ENCODE measurements at places on chromosomes 4 and X.

- no peak for DNase-seq
These were observed 173.1 kb downstream of the VSIG4 start for GRCh38 chrX:65866773-65867172.

GRCh38 chr4:67765928-67766327 lies 11.7 kb upstream of the GNRHR start:
- no peak for DNase-seq

DNA sequence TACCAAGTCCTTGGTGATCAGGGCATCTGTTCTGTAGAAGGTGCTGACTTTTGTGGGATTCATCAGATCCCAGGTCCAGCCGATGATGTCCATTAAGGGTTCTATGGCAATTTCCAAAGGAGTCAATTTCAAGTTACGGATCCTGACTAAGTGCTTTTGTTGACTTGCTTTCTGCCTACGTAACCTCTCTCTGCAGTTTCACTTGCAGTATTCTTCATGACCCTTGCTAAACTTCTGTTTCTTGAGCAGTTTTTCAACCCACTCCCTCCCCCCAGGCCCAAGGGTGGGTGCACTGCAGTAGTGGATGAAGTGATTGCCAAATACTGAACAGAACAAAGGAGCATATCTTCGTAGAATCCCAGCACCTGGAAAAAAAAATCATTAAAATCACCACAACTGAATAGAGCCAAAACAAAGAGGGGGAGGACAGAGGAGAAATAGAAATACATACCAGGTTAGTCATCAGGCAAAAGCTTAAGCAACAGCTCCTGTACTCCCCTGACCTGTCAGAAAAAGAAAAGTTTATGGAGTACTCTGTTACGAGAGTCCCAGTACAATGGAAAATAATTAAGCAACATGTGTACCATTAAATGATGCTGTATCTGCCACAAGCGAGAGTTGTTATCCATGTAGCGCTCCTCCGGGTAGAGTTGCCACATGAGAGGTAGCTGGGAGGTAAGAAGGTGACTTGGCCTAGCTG lies 5.8 kb downstream of the CMC4 start:
- DNase-seq: no peak

DNA sequence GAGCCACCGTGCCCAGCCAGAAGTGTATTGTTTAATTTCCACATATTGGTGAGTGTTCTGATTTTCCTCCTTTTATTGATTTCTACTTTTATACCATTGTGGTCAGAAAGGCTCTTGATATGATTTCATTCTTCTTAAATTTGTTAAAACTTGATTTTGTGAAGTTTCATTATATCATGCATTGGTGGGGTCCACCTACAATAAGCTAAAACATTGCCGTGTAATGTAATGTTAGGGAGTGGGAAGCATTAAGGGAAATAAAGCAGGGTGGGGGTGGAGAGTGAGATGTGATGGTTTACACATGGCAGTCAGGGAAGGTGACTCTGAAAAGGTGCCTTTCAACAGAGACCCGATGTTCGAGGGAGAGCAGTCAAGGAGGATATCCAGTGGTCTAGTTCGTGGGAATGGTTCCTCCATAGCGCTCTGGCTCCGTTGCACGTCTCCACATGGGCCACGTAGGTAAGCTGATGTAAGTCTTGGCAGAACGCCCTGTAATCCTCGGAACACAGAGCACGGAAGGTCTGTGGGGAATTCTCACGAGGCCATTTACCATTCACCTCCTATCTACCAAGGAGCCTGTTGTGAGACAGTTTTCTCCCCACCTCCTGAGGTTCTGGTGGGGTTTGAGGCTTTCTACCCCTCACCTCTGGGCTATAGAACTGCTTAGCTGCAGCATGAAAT lies 7.7 kb upstream of the WDR13 start:
- no peak for DNase-seq

DNA sequence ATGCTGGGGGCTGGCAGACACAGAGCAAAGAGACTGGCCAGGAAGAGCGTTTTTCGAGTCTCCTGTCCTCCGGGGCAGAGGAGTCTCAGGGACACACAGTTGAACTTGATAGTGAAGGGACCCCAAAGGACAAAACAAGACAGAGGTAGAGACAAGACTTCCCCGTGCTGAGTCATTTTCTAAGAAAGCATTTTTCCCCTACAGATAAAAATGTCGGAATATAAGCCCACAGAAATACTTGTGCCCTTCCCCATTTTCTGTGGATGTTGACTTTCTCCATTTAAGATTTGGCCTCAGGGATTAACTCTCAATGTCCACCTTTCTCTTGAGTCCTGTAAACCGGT lies 523 bp upstream of the BTK start:
- no peak for DNase-seq

DNA sequence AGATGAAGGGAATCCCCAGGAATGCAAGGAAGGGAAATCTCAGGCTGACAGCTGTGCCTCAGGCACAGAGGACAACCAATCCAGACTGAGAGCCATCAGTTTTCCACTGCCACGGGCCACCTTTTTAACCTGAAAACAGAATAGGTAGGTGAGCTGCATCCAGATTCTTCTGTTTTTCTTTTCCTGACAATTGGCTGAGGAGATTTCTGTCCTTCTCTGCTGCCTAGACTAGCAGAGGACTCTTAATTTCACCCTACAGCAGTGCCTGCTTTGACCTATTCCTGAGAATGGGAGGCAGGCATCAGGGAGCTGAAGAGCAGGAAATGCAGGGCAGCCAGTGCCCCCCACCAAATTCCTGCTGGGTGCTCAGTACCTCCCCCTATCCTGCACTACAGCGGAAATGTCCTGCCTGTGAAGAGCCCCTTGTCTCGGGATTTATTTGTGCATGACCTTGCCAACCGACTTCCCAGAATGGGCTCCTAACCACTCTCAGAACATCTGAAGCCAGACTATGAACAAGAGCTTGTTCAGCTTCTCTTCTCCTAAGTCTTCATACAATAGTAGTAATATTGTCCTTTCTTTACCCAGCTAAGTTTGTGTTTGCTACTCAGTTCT lies 65.1 kb downstream of the CASK start:
- no peak for DNase-seq

- DNase-seq: no peak
These were observed 48.4 kb downstream of the AKAP4 start for GRCh38 chrX:50152456-50152855.

DNA sequence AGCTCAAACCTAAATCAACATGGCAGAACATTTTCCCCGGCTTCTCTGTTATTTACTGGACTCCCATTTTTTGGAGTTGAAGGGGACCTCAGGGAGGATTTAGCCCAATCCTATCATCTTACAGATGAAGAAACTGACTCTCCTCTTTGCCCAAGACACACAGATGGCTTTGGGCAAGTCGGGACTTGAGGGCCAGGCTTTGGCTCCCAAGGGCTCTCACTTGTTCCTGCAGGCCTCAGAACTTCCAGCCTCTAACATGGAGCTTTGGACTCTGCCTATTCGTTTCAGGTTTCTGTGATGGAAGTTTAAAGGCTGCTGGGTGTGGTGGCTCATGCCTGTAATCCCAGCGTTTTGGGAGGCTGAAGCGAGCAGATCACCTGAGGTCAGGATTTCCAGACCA lies 59.5 kb downstream of the RHOH start:
- no peak for DNase-seq

- DNase-seq: no peak
These were observed 55.3 kb upstream of the ZFP42 start for GRCh38 chr4:187940299-187940698.

GRCh38 chr4:105594099-105595010 lies 41.9 kb downstream of the ARHGEF38 start:
- DNase-seq: no peak

DNA sequence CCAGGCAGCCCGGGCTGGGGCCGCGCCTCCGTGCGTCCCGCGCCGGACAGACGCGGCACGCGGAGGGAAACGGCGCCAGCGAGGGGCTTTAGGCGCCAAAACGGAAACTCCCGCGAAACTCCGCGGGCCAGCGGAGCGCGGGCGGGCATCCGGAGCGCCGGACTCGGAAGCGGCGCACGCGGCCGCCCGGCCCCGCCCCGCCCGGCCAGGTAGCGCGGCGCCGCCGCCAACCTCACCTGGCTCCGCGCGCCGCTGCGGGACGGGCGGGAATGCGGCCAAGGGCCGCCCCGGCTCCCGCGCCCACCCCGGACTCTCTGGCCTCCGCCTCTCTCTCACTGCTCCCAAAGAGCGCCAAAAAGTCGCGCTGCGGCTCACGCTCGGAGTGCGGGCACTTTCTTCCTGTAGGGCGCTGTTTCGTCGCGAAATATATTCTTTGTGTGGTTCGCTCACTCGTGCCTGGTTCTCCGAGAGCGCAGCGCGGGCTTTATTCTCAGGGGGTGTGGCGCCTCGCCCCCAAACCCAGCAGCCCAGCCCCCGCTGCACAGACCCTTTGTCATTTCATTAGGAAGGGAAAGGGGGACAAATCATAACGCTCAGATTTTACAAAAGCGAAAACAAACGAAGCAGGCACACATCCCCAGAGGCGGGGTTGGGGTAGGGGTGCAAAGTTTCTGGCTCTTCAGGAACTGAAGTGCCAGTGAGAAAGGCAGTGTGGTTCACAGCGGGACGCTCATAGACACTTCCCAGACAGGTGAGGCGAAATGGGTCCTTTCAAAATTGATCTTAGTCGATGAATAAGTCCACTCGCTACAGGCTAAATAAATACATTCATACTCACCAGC lies 961 bp upstream of the MBNL3 start:
- DNase-seq: peak; percentile 42

- peak; percentile 52 for DNase-seq
These were observed 443.2 kb downstream of the INPP4B start for GRCh38 chr4:142402900-142403299.

GRCh38 chrX:57178605-57179004 lies 41.4 kb upstream of the SPIN2A start:
- DNase-seq: no peak

DNA sequence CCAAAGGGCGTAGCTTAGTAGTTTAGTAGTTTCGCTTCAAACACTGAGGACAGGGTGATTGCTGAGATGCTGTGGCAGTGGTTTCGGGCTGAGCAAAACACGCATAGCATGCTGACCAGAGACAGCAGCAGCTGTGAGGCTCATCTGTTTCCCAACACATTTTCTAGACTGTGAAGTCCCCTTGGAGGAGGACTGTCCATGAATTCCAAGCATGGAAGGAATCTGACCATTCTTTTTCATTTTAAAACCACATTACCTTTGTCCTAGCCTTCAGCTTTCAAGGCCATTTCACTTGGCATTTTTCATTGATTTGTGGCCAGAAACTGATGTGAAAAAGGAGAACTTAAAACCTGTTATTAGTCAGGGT lies 240.9 kb downstream of the PALLD start:
- no peak for DNase-seq

DNA sequence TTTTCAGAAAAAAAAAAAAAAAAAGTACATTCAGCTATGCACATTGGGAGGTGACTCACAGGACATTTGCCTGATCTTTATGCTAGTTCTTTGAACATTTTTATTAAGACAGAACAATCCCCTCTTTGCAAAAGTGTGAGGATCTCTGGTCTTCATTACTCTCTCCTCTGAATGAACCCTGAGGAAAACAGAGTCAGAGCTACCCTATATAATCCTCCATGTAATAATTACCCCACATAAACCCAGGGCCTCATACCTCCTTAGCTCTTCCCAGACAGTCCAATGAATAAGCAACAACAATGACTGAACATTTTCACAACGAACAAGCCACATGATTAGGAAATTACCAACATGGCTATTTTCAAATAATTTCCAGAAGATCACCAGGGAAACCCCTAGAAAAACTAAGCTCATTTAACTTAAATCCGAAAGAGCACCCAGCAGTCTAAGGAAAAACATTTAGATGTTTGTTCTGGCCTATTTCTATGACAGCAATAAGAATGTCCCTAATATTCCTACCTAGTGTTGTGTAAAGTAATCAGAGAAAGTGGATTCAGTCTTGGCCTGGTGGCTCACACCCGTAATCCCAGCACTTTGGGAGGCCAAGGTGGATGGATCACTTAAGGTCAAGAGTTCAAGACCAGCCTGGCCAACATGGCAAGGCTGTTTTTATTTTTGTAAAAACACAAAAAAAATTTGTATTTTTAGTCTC lies 37.8 kb downstream of the TBC1D9 start:
- DNase-seq: no peak

DNA sequence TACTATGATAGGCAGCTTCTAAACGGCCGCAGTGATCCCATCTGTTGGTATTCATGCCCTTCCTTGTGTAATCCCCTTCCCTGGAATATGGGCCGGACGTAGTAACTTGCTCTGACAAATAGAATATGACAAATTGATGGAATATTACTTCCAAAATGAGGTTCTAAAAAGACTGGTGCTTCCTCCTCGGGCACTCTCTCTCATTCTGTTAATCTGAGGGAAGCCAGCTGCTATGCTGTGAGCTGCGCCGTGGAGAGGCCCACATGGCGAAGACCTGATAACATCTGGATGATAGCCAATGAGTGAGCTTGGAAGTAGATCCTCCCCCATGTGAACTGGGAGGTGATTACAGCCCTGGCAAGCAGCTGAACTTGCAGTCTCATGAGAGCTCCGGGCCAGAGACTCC lies 27.2 kb upstream of the SLC25A4 start:
- peak; percentile 37 for DNase-seq

- no peak for DNase-seq
These were observed 2.6 kb downstream of the AMER1 start for GRCh38 chrX:64202808-64203325.

DNA sequence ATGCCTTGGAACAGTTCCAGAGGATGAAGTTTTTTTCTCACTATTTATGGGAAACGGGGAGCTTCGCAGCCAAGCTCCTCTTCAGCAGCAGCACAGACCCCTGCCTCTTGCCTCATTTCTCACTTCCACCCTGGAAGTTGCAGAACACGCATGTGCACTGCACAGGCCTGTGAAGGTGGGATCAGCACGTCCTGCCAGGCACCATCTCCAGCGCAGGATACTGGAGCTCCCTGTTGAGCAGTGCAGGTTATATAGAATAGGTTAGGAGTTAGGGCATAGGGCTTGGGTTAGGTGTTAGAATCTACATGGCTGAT lies 110.1 kb upstream of the CENPE start:
- no peak for DNase-seq

DNA sequence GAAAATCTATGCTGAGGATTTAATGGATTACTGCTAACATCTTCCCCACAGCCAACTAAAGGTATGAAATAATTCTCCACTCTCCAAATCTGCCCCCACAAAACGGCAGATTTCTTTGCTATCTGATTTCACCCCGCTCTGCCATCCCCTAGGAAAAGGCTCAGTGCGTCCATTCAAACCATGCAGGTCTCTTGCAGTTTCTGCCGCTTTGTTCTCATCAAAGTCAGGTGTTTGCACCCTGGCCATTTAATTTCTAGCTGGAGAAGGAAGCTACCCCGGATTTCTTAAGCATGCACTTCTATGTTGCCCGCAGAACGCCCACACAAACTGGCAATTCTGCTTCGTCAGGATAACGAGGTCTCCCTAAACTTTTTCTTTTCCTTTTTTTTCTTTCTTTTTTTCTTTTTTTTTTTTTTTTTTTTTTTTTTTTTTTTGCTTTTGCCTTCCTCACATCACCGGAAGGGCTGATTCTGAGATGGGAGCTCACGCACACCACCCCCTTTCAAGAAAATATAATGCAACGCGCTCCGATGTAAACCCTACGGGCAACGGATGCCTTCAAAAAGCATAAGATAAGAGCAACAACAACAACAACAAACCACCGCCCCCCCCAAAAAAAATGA lies 3.3 kb downstream of the NLGN4X start:
- no peak for DNase-seq

- DNase-seq: no peak
These were observed 30.2 kb upstream of the WFS1 start for GRCh38 chr4:6239486-6239885.
